ENCODE measurements at places on chromosomes 2 and 18.

DNA sequence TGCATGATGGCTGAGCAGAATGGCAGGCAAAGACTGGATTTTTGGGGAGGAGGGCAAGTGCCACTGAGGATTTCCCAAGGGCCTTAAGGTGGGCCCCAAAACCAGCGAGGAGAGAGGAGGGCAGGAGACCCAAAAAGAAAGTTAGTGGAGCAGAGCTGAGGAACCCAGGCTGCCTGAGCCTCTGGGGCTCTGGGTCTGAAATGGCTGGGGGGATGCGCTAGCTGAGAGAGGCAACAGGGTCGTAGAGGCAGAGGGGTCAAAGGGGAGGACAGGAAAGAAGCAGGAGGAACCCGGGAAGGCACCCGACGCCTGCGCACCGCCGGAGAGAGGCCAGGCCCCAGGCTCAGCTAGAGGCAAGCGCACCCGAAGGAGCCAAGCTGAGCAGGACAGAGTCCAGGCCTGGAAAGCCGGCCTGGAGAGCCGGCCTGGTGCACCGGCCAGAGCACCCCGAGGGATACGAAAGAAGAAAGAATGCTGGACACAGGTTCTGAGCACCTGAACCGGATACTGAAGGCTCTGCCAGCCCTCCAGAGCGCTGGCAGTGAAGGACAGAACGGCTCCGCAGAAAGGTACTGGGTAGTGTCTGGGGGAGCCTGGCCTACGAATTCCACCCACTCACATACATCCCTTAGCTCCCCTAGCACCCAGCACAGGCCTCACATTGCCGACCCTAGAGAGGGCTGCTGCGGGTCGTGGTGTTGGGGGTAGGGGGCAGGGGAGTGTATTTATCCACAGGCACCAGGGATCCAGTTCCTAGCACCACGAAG lies 39.5 kb upstream of the ATP6V1B1 start:
- DNase-seq = no peak

DNA sequence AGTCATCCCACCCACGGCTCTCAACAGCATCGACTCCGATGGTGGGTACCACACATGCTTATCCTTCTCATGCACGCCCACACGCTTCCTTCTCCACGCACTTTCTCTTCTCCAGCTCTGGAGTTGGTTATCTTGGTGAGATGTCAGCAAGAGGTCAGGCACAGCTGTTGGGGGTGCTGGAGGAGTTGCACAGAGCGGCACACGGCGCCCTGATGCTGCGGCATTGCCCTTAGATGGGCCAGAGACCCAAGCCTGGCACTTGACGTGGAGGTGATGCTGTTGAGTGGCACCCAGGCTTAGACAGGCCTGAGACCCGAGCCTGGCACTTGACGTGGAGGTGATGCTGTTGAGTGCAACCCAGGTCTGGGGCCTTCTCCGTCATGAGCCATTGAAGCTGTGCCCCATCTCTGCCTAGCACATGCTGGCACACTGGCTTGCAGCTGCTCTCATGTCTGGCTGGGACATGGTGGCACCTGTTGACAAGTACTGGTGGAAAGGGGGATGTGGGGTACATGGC lies 83.2 kb downstream of the DGKD start:
- DNase-seq = no peak

- DNase-seq = no peak
These were observed 238.6 kb upstream of the CYP26B1 start for GRCh38 chr2:72386288-72386687.

- DNase-seq = peak; percentile 96
These were observed at the start of gene AGBL5 for GRCh38 chr2:27050996-27051901. Gene AGBL5 (plus strand): TSS chr2:27051668. CDS start chr2:27052959, 1,291 bp downstream.

GRCh38 chr2:44016282-44016681 lies 20.5 kb upstream of the LRPPRC start:
- peak; percentile 60 for DNase-seq
